HS-5 (cell line): ENCODE measurements at places on chromosomes 5 and 9.

GRCh38 chr9:137076636-137077009 is 694 bp upstream of the UAP1L1 start:
- DNase-seq = no peak

- DNase-seq = no peak
Measured at GRCh38 chr5:157549283-157549629, 26.3 kb downstream of the ADAM19 start.

GRCh38 chr9:81474792-81475191 is 214.6 kb downstream of the TLE1 start:
- DNase-seq = no peak

DNA sequence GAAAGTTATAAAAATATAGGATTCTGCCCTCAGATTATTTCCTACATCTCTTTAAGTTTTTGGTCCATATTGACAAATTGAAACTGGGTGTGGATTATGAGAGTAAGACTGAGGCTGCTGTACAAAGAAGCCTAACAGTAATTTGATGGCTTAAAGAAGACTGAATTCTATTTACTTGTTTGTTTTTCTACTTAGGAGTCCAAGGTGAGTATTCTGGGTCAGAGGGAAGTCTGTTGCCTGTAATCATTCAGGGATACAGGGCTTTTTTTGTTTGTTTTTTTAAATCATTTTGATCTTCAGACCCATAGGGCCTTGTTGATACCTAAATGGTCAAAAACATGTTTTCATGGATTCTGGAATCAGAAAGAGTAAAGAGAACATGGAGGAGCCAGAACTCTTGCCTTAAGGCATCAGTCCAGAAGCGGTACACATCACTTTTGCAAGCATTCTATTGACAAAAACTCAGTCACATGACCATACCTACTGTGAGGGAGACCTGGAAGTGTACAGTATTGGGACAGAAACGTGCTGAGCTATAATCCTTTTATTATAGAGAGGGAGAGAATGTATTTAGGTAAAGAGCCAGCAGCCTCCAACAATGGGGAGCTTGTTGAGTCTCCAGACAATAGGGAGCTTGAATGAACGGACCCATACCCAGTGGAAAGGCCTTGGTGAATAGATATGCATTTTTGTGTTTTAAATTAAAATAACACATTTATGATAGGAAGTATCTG is 102.7 kb downstream of the LRRC70 start:
- no peak for DNase-seq

GRCh38 chr9:12464400-12464799 is 228.8 kb upstream of the TYRP1 start:
- no peak for DNase-seq

DNA sequence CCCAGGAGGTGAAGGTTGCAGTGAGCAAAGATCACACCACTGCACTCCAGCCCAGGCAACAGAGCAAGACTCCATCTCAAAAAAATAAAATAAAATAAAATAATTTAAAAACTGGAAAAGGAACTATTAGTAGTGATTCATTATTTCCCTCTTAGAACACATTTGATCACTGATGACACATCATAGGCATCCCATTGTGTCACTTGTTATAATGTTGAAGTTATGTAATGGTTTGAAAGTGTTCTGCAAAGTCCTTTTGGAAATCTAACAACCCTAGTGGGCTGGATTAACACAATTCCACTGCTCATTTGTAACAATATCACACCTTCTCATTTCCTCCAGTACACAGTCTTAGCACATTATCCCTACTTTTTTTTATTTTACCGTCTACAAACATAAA is 81.8 kb upstream of the LMNB1 start:
- no peak for DNase-seq

GRCh38 chr5:1015507-1015906 is 6.9 kb downstream of the NKD2 start:
- DNase-seq = no peak

DNA sequence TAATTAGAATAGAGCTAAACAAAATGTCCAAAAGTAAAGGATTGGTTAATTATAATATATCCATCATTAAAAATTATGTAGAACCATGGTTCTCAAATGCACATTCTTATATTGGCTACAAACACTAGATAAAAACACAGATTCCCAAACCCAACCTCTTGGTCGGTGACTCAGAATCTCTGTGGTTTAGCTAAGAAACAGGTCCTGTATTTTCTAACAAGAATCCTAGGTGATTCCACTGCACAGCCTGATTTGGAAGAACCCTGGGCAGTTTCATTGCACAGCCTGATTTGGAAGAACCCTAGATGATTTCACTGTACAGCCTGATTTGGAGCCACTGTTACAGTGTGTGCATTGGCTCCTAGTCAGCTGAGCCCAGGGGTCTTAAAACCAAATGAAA is 67.9 kb downstream of the KIAA1958 start:
- DNase-seq = no peak

- DNase-seq = no peak
Measured at GRCh38 chr5:132257131-132258101, at the start of gene PDLIM4. Gene PDLIM4, plus strand, starts transcription at chr5:132257696. Its CDS starts 39 bp downstream, at chr5:132257735.

DNA sequence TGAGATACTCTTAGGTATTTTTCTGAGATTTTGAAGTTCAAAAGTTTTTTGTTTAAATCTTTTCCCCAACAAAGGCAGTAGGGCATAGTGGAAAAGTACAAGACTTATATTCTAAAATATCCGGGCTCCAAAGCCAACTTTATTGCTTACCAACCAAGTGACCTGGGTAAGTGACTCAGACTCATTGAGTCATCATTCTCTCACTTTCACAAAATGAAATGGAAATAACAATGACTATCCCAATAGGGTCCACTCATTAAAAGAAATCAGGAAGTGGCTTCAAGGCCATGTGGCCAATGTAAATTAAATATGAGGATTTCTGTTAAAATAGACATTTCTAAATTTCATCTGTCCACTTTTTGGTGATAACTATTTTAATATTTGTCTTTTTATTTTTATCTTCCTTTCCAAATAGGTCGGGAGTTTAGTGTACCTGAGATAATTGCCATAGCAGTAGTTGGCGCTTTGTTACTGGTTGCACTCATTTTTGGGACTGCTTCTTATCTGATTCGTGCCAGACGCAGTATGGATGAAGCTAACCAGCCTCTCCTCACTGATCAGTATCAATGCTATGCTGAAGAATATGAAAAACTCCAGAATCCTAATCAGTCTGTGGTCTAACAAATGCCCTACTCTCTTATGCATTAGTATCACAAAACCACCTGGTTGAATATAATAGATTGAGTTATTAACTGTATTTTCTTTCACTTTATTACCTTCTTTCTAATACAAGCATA is 15.5 kb downstream of the TYRP1 start:
- DNase-seq = peak; percentile 73

DNA sequence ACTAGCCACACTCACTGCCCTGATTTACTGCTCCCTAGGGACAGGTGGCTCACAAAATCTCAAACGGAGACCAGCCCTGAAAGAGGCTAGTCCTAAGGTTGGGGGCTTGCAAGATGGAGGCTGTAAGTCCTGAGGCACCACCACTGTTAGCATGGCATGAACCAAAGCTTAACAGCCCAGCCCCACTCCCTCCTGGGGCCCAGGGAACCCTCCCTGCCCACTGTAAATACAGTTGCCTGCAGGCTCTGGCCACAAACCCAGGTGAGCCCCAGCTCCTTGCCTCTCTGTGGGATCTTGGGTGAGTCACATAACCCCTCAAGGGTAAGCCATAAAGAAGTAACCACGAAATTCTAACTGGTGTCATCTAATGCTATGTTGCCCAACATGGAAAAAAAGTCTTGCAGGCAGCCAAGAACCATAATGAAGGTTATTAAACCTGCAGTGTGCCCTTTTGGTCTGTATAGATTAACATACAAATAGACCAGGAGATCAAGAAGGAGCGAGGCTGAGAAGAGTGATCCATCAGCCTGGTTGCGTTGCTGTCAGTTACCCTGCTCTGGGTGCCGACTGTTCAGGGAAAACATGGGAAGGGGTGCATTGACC is 1.7 kb upstream of the POMT1 start:
- DNase-seq = peak; percentile 22

GRCh38 chr9:93684806-93685543 is 108.6 kb downstream of the PHF2 start:
- DNase-seq = no peak

- DNase-seq = no peak
Measured at GRCh38 chr5:158807946-158808345, 291.8 kb downstream of the EBF1 start.

- no peak for DNase-seq
Measured at GRCh38 chr5:144522698-144523097, 352.0 kb downstream of the KCTD16 start.

GRCh38 chr5:63602971-63603370 is 359.3 kb downstream of the HTR1A start:
- DNase-seq = no peak

GRCh38 chr5:134576386-134577021 is 51.0 kb downstream of the JADE2 start:
- no peak for DNase-seq
